Stomach (tissue), 19 donors: ENCODE measurements at places on chromosomes 4 and X. TPM values are rescaled to one million over a fixed set of nuclear protein-coding genes. Genes with fewer than 3 reads are reported as not detected.

Gene PAGE2
- total RNA-seq, result not detected

Gene ANXA3
- 170 TPM for total RNA-seq

Gene FSTL5
- total RNA-seq, result not detected

Gene BEX5
- total RNA-seq, result not detected

Gene DIPK2B
- 9.7 TPM for total RNA-seq

DNA sequence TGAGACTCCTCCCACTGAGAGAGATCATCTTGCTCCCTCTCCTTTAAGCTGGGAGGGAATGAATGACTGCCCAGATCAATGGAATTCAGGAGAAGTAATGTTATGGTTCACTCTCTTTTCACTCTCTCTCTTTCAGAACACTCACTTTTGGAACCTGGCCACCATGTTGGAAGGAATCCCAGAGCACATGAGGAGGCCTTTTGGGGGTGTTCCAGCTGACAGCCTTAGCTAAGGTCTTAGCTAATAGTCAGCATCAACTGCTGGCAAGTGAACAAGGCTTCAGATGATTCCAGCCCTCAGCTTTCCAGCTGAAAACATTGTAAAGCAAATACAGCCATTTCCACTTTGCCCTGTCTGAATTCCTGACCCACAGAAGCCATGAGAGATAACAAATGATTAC lies 124.0 kb upstream of the CLNK start:
- no peak overlapping the region for H3K4me3 ChIP-seq
- DNase-seq, result no peak
- H3K27ac ChIP-seq, result no peak overlapping the region
- no peaks in the 10 kb centered on the region for H3K4me1 ChIP-seq
- no peaks in the 10 kb centered on the region for H3K36me3 ChIP-seq

DNA sequence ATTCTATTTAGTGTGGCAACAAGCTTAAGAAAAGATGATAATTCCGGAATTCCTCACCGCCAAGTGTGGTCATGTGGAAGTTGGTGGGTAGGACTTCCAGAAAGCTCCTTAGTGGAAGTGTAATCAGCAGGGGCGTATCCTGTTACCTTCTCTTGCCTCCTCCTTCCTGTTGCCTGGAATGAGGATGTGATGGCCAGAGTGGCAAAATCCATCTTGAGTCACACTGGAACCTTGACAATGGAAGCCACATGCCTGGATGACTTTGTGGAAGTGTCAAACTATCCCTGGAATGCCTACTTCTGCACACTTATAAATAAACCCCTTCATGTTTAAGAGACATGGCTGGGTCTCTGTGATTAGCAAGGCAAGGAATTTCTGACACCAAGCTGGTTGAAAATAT lies 191.0 kb downstream of the PRDM5 start:
- H3K4me1 ChIP-seq, result no peaks in the 10 kb centered on the region
- H3K4me3 ChIP-seq, result no peak overlapping the region
- no peak overlapping the region for H3K27ac ChIP-seq
- H3K27me3 ChIP-seq, result no peaks in the 10 kb centered on the region
- DNase-seq, result no peak

GRCh38 chr4:165096776-165097175 lies 15.9 kb downstream of the TMEM192 start:
- no peak overlapping the region for H3K4me3 ChIP-seq
- peaks cover 81% of the 10 kb centered on the region for H3K36me3 ChIP-seq
- H3K27ac ChIP-seq, result no peak overlapping the region
- no peaks in the 10 kb centered on the region for H3K4me1 ChIP-seq
- no peaks in the 10 kb centered on the region for H3K27me3 ChIP-seq

GRCh38 chr4:60812811-60813210 lies 387.3 kb upstream of the ADGRL3 start:
- no peaks in the 10 kb centered on the region for H3K4me1 ChIP-seq
- H3K27ac ChIP-seq, result no peak overlapping the region
- no peak overlapping the region for H3K4me3 ChIP-seq
- H3K27me3 ChIP-seq, result no peaks in the 10 kb centered on the region
- no peak for DNase-seq
- H3K36me3 ChIP-seq, result no peaks in the 10 kb centered on the region

DNA sequence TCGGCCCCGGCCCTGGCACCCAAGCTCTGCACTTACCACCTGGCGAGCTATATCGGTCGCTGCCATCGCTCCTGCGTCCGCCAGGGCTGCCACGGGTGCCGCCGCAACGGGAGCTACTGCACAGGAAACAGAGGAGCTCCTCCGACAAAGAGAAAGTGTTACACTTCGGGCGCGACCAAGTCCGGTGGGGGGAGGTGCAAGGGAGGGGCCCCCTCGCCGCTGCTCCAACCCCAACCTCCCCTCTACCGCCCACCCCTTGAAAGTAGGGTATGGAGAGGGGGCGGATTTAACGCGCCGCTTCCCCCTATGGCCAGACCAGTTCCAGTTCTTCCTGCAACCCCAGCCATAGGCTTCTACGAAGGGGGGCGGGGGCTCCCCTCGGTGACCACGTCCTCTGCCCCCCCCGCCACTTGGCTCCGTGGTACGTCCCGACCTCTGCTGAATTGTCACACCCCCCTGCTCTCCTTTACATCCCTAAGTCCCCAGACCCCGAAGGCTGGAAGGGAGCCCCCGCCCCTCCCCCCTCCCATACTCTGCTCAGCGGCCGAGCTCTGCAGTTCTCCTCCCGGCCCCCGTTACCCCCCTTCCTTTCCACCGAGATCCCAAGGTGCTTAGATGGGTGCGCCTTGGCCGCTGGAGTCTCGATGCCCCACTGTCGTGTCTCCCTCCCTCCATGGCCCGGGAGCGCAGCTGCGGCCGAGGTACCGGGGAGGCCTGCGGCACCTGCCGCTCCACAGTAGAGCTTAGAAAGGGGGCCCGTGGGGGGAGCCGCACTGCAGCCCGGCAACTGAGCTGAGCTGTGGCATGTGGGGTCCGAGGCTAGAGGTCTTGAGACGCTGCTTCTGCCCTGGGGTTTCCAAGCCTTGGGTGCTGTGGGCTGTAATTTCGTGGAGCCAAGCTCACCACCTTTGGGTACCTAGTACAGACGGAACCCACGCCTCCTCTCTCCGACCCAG lies at the start of gene SEPTIN6:
SEPTIN6 (minus strand) TSS at position 129 of the 956 bp plus-strand sequence; CDS start at position 66, 63 bp downstream.
- peak within 1 kb of the TSS; percentile 77 for H3K4me3 ChIP-seq
- H3K4me1 ChIP-seq, result no peaks in the 10 kb centered on the region
- H3K36me3 ChIP-seq, result no peaks in the 10 kb centered on the region
- peak; percentile 72 for DNase-seq
- H3K27ac ChIP-seq, result peak within 1 kb of the TSS; percentile 82

DNA sequence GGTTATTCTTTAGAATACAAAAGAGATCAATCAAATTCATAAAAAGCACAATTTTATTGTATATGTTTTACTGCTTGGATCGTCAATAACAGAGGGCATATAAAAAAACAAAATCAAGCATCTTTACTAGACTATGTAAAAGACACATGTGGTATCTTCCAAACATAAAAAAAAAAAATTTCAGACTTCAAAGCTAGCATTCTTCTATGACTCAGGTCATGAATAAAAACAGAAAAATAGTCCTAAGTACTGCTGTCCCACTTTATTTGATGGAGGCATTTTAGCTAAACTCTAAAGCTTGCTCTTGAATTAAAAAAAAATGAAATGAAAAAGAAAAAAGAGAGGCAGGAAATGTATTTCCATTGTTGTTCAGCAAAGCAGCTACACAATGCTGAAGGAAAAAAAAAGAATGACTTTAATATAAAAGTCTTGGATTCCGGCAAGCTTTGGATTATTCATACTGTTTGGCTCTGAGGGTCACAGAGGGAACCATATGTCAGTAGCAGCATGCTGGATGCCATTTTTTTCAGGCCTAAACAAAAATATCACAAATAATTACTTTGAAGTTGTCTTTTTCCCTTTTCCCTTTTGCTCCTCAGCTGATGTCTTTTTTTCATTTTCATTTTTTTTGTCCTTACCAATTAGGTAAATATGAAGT lies 249.1 kb upstream of the DIAPH2 start:
- H3K4me1 ChIP-seq, result no peaks in the 10 kb centered on the region
- DNase-seq, result no peak
- H3K4me3 ChIP-seq, result no peak overlapping the region
- no peaks in the 10 kb centered on the region for H3K36me3 ChIP-seq
- no peak overlapping the region for H3K27ac ChIP-seq
- H3K27me3 ChIP-seq, result no peaks in the 10 kb centered on the region

DNA sequence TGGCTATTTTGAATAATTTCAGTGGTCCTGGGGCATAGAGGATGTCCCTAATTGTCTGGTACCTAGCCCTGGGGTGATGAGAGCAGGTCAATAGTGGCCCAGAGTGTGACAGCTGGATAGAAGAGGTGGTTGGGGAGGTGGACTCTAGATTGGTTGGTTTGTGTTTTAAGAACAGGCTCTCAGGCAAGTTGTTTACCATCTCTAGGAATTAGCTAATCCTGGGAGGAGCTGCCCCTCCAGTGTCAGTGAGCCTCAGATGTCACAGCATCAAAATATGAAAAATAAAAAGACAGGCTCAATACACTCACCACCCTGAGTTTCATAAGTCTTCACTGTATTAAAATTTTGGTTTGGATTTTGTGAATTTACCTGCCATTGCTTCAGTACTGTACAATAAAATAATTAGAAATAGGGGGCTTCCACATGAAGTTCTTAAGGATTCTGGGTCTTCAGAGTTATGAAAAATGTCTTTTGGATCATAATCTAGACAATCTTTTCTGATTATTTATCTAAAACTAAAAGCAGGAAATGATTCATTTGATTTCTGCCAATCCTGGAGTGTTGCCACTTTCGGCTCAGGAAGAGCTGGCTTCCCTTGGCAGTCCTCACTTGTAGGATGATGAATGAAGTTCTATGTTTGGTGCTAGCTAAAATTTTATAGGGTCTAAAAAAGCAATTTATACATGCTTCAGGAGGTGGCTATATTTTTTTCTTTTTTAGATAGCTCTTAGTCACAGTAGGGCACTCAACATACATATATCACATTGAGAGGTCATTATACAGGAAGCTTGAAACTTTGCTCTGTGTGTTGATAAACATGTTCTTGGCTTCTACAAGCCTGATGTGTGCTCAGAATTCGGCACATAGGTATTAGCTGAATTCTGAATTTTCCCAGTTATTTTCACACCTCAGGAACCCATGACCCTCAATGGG lies 395.1 kb downstream of the RAB28 start:
- H3K4me1 ChIP-seq, result no peaks in the 10 kb centered on the region
- H3K4me3 ChIP-seq, result no peak overlapping the region

DNA sequence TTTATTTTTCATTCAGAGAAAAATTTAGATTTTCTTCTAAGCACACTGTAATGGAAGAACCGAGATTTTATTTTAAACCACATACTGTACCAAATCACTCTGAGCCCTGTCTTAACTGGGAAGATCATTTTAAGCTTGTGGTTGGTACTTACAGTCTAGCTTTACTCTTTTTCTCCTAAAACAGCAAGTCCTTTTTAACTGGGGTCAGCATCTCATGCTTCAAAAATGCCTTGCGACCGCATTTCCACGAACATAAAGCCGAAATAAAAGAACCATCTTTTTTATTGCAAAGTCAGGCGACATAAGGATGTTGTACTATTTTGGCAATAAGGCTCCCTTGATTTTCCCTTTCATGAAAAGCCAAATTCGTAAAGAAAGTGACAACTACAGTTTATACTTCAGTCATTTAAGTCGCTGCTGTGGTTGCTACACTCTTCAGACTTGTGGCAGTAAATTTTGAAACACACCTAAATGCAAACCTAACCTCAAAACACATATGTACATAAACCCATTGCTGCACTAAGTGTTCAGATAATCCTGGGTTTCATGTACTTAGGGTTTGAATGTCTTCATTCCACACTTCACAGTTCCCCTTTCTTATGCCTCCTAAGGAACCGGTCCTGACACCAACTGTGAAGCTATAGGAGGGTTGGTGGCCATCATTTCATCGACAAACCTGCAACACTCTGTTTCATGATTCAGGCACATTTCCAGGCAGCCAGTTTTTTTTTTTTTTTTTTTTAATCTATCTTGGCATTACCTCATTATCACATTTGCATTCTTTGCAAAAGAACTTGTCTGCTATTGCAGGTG lies 3.0 kb downstream of the STOX2 start:
- peaks cover 9% of the 10 kb centered on the region for H3K4me1 ChIP-seq
- H3K36me3 ChIP-seq, result no peaks in the 10 kb centered on the region
- H3K4me3 ChIP-seq, result no peak overlapping the region
- H3K27me3 ChIP-seq, result peaks cover 11% of the 10 kb centered on the region

GRCh38 chr4:24244663-24245490 lies 339.5 kb downstream of the DHX15 start:
- no peak overlapping the region for H3K4me3 ChIP-seq
- no peaks in the 10 kb centered on the region for H3K4me1 ChIP-seq
- peak; percentile 26 for DNase-seq
- no peaks in the 10 kb centered on the region for H3K36me3 ChIP-seq
- H3K27me3 ChIP-seq, result no peaks in the 10 kb centered on the region

- no peaks in the 10 kb centered on the region for H3K4me1 ChIP-seq
- no peak overlapping the region for H3K27ac ChIP-seq
- H3K27me3 ChIP-seq, result no peaks in the 10 kb centered on the region
These were observed 31.2 kb downstream of the RPS6KA6 start for GRCh38 chrX:84156821-84157220.

DNA sequence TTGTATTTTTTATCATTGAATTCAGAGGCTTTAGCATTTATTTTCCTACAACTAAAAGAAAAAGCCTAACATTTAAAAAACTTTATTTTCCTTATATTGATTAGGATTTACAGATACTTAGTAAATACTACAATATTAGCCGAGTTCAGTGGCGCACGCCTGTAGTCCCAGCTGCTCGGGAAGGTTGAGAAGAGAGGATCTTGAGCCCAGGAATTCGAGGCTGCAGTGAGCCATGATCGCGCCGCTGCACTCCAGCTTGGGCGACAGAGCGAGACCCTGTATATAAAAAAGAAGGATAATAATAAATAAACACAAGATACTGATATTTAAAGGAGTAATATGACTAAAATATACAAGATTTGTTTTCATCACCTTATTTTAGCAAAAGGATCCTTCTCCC lies 681 bp upstream of the UPF3B start:
- no peaks in the 10 kb centered on the region for H3K36me3 ChIP-seq
- DNase-seq, result no peak
- H3K4me1 ChIP-seq, result peaks cover 19% of the 10 kb centered on the region
- H3K4me3 ChIP-seq, result peak overlapping the region; percentile 57

GRCh38 chrX:115360220-115360781 lies 70.8 kb downstream of the LUZP4 start:
- no peak overlapping the region for H3K27ac ChIP-seq
- DNase-seq, result no peak
- no peaks in the 10 kb centered on the region for H3K27me3 ChIP-seq
- H3K4me3 ChIP-seq, result no peak overlapping the region
- no peaks in the 10 kb centered on the region for H3K36me3 ChIP-seq

GRCh38 chr4:175671491-175671934 lies 140.6 kb downstream of the GPM6A start:
- no peaks in the 10 kb centered on the region for H3K36me3 ChIP-seq
- no peak overlapping the region for H3K27ac ChIP-seq
- no peaks in the 10 kb centered on the region for H3K27me3 ChIP-seq
- no peak for DNase-seq

GRCh38 chr4:119854364-119854763 lies 212.3 kb downstream of the MAD2L1 start:
- H3K4me3 ChIP-seq, result no peak overlapping the region
- no peak for DNase-seq
- H3K27ac ChIP-seq, result no peak overlapping the region
- no peaks in the 10 kb centered on the region for H3K36me3 ChIP-seq
